ENCODE measurements at places on chromosomes 2 and 18.

DNA sequence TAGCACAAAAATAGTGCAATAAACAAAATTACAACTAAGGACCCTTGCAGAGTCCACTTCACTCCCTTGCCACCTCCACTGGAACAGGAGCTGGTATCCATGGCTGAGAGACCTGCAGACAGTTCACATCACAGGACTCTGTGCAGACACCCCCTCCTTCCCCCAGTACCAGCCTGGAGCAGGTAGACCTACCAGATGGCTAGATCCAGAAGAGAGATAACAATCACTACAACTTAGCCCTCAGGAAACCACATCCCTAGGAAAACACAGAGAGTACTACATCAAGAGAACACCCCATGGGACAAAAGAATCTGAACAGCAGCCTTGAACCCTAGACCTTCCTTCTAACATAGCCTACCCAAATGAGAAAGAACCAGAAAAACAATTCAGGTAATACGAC lies 49.8 kb downstream of the FBXO15 start:
- no peak for DNase-seq

- peak; percentile 77 for DNase-seq
Observed at GRCh38 chr2:102166189-102166845, 20.5 kb upstream of the IL1RL2 start.

- DNase-seq = no peak
Observed at GRCh38 chr2:28021898-28022297, 131.4 kb downstream of the BABAM2 start.

GRCh38 chr18:67359873-67360838 lies 156.4 kb downstream of the DSEL start:
- DNase-seq = peak; percentile 99

DNA sequence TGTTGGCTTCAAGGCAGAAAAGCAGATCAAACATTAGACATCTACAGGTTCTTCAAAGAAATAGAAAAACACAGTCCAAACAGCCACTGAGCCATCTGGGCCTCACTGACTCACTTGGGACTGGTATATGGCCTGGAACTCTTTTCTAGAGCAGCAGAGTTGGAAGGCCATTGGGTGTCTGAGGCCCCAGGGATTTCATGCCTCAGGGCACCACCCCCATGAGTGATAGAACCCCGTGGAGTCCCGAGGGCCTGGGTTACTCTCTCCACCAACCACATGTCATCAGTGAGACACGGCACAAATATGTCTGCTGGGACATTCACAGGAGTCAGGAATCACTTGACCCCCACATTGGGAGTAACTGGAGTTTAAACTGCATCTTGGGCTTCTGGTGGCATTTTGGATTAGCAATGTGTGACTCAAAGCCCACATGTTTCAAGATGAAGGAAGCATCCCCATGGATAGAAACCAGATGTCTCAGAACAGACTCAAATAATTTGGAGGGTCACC lies 44.0 kb downstream of the CAPN13 start:
- DNase-seq = no peak

- peak; percentile 3 for DNase-seq
Observed at GRCh38 chr2:50556934-50557575, 474.9 kb downstream of the NRXN1 start.

DNA sequence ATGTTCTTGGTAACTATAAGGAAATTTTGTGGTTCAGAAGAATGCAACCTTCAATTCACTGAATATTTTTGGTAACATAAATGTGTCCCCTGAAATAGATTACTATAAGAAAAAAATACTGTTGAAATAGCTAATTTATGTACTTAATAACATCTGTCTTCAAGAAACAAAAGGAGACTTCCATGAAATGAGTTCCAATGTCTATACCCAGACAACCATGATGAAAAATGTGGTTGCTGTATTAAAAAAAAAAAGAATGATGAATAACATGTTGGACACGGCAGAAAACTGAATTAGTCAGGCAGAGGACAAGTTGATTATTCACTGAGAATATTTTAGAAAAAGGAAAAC lies 98.5 kb downstream of the TACR1 start:
- no peak for DNase-seq

GRCh38 chr2:216148983-216149382 lies 39.8 kb downstream of the XRCC5 start:
- DNase-seq = no peak

DNA sequence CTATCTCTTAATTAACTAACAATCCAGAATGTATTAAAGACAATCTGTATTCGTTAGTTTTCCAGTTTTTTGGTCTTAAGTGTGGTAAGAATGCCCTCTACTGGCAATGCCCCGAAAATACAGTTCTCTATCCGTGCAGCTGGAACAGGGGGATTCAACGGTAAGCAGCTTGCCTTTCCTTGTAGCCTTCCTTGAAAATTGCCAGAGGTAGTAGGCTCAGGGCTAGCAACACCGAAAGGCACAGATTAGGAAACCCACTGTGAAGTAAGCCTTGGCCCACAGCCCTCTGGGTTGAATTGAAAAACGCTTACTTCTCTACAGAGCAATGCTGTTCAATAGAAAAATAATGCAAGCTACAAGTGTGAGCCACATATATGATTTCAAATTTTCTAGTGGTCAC lies 17.1 kb upstream of the VPS4B start:
- DNase-seq = peak; percentile 48

GRCh38 chr2:237752761-237753165 lies 45.8 kb upstream of the RBM44 start:
- DNase-seq = no peak

DNA sequence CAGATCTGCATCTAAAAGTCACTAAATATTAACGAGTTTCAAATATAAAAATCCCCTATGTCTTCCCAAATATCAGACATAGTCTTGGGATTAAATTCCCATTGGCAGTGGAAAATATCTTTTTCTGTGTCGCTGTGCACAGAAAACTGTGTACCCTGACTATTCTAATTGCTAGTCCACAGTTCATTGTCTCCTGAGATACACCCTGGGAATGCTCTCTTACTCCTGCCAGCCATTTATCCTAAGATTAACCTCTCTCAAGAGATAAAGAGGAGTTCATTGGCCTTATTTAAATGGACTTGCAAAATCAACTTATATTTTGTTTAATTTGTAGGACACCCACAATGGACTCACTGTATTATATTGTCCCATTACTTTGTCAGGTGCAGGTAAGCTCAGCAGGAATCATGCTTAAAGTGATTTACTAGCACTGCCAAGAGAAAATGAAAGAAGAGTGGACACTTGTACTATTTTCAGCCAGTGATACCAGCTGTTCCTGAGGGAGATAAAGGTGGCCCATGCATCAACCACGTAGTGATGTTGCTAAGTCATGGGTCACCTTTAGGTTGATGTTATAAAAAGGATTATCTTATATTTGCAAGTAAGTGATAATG lies 553.8 kb downstream of the PIK3C3 start:
- no peak for DNase-seq

DNA sequence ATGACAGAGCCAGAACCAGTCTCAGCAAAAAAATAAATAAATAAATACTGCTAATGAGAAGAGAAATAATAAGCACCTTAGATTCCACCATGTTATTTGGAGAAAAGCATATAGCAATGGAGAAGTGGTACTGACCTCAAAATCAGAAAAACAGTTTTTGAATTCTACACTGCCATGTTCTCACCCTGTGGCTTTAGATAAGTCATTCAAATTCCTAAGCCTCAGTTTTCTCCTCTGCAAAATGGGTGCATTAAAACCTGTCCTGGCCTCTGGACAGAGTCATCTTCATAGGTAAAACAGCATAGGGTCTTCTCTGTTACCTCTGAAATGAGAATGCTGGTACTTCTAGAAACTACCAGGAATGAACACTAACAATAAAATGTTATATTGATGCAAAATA lies 62.2 kb upstream of the RMP24 start:
- no peak for DNase-seq

GRCh38 chr18:63869374-63869773 lies 18.1 kb upstream of the SERPINB2 start:
- peak; percentile 79 for DNase-seq

GRCh38 chr2:44358503-44358902 lies 2.8 kb downstream of the PREPL start:
- peak; percentile 80 for DNase-seq

DNA sequence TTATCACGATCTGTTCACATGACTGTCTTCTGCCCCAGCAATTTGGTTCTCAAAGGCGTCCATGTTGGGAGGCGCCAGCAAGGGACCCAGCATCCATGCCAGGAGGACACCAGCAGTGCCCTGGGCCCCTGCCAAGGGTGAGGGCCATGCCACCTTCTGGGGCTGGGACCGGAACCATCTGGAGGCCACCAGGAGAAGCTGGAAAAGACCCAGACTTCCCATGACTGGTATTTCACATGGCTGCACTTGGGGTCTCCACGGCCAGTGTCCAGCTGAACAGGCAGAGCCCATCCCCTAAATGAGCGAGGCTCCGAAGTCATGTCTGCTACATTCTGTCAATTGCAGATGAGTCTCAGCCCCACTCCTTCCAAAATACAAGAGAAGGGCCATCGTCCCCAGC lies 306.8 kb upstream of the HS6ST1 start:
- DNase-seq = no peak

- no peak for DNase-seq
Observed at GRCh38 chr2:69434753-69435152, 2.5 kb downstream of the NFU1 start.

GRCh38 chr2:26700078-26700477 lies 7.6 kb downstream of the KCNK3 start:
- DNase-seq = no peak

DNA sequence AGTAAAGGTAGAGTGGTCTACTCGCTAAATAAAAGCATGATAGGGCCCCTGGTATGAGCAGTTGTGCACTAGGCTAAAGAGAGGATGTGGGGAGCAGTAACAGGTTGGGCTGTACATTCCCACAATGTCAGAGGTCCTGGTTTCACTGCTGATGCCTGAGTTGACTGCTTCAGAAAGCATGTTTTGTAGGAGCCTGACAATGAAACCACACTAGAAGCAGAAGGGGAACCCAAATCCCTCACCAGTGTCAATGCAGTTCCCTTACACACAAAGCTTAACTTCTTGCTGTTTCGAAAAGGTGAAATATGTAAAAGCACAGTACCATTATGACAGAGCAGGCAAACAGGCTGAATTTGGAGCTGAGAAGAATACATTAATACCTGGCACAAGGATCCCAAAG lies 291.7 kb upstream of the KYNU start:
- DNase-seq = no peak

DNA sequence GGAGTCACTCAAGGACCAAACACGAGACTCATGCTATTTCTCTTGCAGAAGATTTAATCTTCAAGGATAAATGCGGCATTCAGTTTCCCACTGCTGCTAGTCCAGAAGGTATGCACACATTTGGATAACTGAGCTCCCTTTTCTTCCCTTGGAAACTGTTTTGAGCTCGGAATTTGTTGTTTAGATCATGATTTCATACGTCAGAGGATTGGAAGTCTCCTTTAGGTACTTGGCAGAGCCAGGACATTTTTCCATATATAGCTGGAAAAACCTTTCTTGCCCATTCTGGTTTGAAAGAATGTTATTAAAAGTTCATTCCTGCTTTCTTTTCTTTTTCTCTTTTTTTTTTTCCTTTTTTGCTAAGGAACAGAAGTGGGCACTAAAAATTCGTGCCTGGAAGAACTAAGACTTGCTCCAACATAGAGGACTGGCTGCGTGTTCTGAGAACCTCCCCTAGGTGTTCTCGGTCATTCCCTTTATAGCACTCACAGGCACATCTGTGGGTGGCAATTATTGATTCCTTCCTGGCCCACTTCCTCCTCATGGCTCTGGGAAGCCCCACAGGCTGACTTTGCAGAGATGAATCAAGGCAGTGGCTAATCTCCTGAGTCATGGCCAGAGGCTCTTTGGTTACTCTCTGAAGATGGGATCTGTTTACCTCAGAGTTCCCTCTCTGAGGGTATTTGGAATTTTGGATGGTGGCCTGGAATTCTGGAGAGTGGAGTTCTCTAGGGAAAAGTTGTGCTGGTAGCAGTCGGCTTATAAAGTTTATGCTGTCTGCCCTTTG lies 104.8 kb downstream of the PLCL1 start:
- DNase-seq = peak; percentile 81

- no peak for DNase-seq
Observed at GRCh38 chr2:8303322-8303832, 378.5 kb upstream of the ID2 start.

DNA sequence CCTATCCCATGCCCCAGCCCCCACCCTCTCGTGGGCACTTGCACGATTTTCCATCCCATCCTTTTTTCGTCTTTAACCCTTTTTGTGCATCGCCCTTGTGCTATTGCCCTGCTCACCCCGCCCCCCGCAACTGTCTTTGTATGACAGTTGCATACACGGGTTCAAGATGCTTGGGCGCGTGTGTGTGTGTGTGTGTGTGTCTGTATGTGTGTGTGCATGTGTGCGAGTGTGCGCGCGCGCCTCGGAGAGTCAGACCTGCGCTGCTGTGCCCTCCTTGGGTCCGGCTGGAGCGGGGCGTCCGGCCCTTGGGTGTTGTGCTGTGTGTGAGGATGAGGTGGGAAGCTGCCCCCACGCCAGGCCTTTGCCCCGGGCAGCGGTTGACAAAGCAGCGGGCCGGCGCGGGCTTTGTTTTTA lies 230.7 kb downstream of the HAUS1 start:
- DNase-seq = no peak

DNA sequence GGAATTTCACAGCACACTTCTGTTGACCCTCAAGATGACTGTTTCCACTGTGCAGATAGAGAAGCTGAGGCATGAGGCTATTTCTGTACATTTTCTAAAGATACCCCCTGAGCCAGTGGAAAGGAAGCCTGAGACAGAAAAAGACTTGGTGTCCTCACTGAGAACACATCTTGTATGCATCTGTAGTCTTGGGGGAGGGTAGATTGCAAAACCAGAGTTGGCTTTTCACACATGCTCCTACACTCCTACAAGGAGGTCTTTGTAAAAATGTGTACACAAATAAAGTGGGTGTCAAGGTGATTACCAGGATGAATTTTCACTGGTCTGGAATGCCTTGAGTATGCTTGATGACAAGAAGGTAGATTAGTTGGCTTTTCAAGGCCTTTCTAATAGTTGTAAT lies 98.0 kb downstream of the KCTD18 start:
- DNase-seq = no peak

DNA sequence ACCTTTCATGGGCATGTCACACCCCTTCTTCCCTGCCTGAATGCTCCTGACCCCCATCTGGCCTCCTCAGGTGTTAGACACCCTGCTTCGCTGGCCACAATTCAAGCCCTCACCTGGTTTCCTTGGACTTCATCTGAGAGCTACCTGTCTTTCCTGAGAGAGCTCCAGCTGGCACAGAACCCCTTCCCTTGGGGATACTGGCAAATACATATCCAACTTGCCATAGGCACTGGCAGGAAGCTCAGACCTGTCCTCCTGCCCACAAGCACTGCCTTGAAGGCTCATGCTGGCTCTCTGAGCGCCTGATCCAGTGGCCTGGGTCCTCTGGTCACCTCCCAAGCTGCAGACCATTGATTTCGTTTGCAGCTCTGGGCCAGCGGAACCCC lies 74.1 kb upstream of the MAP4K3 start:
- DNase-seq = no peak

GRCh38 chr2:6580982-6581381 lies 284.7 kb downstream of the CMPK2 start:
- DNase-seq = peak; percentile 12

GRCh38 chr2:66984864-66985263 lies 412.3 kb upstream of the ETAA1 start:
- DNase-seq = peak; percentile 1

- DNase-seq = no peak
Observed at GRCh38 chr2:27148801-27149439, at the start of gene TCF23. Gene TCF23, plus strand, starts transcription at chr2:27149004. Its CDS starts 130 bp downstream, at chr2:27149134.
